Bronchial epithelial cell (primary cell): ENCODE measurements at places on chromosomes 6 and 20. TPM values are rescaled to one million over a fixed set of nuclear protein-coding genes. Genes with fewer than 3 reads are reported as not detected.

- DNase-seq: no peak
Measured at GRCh38 chr6:27891320-27891875, 20.8 kb downstream of the OR2B2 start.

- no peak for DNase-seq
Measured at GRCh38 chr6:80832337-80832736, 725.9 kb downstream of the BCKDHB start.

DNA sequence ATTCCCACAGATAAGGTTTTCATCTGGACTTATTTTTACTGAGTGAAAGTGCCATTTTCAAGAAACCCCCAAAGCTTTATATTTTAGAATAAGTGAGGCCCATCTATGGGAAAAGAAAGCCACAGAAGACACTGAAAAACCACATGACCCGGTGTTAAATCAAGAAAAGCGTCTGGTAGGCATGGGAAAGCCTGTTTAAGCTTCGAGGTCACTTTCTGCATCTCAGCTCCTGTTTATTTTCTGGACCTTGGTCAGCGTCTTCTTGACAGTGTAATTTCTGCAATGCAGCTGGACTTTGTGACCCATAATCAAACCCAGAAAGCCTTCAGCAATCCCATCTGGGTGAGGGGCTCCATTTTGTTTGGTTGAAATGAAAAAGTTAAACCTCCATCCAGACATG lies 59.6 kb upstream of the NEDD9 start:
- no peak for DNase-seq

DNA sequence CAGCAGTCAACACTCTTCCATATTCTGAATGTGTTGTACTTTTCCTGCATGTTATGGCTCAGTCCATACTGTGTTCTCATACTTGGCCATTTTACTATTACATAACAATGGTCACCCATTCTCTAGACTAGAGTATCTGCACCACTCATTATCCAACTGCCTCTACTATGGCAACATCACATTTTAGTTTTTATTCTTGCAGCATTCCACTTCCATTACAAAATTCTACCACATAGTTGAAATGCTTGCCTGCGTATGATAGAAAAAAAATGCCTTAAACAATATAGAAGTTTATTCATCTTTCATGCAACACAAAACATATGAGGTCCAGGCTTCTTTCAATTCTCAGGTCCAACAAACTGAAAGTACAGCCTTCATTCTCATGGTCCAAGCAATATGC lies 128.0 kb downstream of the TENT5A start:
- no peak for DNase-seq

DNA sequence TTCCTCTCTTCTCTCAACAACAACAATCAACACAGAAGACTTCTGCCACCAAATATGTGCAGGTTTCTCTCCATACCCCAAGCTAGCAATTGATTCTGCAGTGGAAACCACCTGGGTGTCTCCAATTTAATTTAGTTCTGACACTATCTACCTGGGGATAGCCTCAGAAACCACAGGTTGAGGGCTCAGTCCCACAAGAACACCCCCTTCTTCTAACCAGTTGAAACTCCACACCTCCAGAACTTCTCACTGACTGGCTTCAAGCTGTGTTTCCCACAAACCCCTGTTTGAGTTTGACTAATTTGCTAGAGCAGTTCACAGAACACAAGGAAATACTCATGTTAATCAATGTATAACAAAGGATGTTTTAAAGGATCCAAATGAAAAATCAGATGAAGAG lies 52.5 kb upstream of the SPTLC3 start:
- DNase-seq: no peak

GRCh38 chr20:15945289-15945688 lies 628.0 kb downstream of the KIF16B start:
- no peak for DNase-seq

DNA sequence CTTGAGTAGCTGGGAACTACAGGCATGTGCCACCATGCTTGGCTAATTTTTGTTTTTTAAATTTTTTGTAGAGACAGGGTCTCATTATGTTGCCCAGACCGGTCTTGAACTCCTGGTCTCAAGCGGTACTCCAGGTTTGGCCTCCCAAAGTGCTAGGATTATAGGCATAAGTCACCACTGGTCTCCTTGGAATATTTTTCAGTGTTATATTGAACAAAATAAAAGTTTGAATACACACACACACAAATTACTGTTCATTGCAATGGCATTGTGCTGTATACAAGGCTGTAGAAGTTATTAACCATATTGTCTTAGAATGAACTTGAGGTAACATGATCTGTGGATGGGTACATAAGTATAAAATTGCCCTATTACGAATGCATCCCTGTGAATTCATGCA lies 166.1 kb downstream of the BCAS1 start:
- no peak for DNase-seq

Gene PAK5
- total RNA-seq: not detected in 2 replicates

Gene TREM1
- total RNA-seq: 1.8 and 21.1 TPM in 2 replicates

Gene CDH26
- 2.4 and 8.4 TPM in 2 replicates for total RNA-seq

Gene TRIM31
- total RNA-seq: 0.13 TPM in 1 of 2 replicates, not detected in the other
